ENCODE measurements at places on chromosomes 4 and X. TPM values are rescaled to one million over a fixed set of nuclear protein-coding genes. Genes with fewer than 3 reads are reported as not detected.

Gene USP17L13
- not detected for total RNA-seq

Gene CD38
- 2.4 TPM for total RNA-seq

DNA sequence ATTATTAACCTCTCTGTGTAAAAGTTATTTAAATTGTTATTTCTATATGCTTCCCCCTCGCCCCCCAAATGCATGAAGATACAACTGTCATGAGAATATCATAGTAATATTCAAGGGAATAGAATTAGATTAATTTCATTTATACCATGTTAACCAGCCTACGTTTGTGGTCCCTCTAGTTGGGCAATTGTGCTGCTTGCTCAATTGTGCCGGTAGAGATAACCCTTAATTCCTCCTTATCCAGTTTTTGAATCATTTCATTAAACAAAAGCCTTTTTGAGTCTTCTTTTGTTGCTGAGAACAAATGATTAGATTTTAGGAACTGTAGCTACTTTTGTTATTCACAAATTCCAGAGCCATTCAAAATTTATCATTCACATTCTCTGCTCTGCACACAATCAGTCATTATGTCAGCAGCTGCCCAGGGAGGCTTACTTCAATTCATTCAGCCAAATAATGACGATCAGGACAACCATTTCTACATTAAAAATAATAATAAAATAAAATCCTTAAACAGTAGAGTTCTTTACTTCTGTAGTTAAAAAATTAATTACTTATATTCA, 98.1 kb downstream of the ADGRL3 start:
- H3K27ac ChIP-seq, result no peak overlapping the region
- no peak for DNase-seq
- no peaks in the 10 kb centered on the region for H3K4me1 ChIP-seq
- no peaks in the 10 kb centered on the region for H3K36me3 ChIP-seq

DNA sequence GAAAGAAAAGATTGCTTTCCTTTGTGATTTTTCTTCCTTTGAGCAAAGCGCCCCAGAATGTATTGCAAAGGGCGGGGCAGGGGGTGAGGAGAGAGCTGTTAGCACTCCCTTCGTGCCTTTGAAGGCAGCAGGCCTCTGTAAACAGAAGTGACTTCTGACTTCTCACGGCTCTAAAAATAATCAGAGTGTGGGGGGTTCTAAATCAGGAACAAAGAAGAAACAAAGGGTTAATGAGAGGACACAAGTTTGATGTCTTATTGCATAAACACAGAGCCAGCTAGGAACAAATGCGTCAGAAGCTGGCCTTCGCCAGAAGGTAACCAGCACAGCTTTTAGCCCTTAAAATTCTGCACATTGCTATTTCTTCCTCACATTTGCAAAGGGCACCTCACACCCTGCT, 626.2 kb downstream of the MID1IP1 start:
- no peaks in the 10 kb centered on the region for H3K36me3 ChIP-seq
- H3K27ac ChIP-seq, result no peak overlapping the region
- H3K4me1 ChIP-seq, result no peaks in the 10 kb centered on the region

DNA sequence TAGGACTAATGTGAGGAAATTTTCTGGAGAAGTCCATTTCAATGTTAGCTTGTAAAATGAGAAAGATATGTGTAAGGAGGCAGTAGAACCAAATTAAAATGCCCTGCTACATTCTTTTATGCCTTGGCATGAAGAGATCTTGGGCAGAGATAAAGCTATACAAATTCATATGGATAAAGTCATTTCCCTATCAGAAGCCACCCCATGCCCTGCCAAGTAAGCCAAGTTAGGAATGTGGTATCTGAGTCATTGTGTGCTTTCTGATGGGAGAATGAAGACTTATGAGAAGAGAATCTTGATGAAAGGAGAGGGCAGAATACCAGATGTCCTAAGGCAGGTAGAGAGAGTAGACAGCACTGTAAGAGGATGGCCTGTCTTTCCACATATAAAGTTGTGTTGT, 83.7 kb downstream of the TEX13A start:
- no peaks in the 10 kb centered on the region for H3K4me1 ChIP-seq
- no peaks in the 10 kb centered on the region for H3K27me3 ChIP-seq
- H3K4me3 ChIP-seq, result no peak overlapping the region
- H3K36me3 ChIP-seq, result no peaks in the 10 kb centered on the region
- DNase-seq, result no peak

Gene DGKK
- 0.09 TPM for total RNA-seq

- peaks cover 15% of the 10 kb centered on the region for H3K4me1 ChIP-seq
- H3K36me3 ChIP-seq, result no peaks in the 10 kb centered on the region
- no peak for DNase-seq
- H3K4me3 ChIP-seq, result no peak overlapping the region
- no peak overlapping the region for H3K27ac ChIP-seq
These were observed 6.9 kb upstream of the HAND2 start for GRCh38 chr4:173536808-173537429.

- H3K27me3 ChIP-seq, result no peaks in the 10 kb centered on the region
- no peak overlapping the region for H3K27ac ChIP-seq
- no peak for DNase-seq
- H3K4me1 ChIP-seq, result peaks cover 18% of the 10 kb centered on the region
- H3K36me3 ChIP-seq, result no peaks in the 10 kb centered on the region
- H3K4me3 ChIP-seq, result no peak overlapping the region
These were observed 52.8 kb downstream of the TBC1D14 start for GRCh38 chr4:6962211-6963041.

GRCh38 chr4:26141911-26142638, 178.7 kb upstream of the RBPJ start:
- H3K36me3 ChIP-seq, result no peaks in the 10 kb centered on the region
- H3K4me3 ChIP-seq, result no peak overlapping the region
- H3K27me3 ChIP-seq, result no peaks in the 10 kb centered on the region
- peaks cover 9% of the 10 kb centered on the region for H3K4me1 ChIP-seq
- H3K27ac ChIP-seq, result peak overlapping the region; percentile 59

GRCh38 chrX:40960041-40960440, 125.2 kb upstream of the USP9X start:
- H3K27ac ChIP-seq, result no peak overlapping the region
- H3K27me3 ChIP-seq, result no peaks in the 10 kb centered on the region
- no peak for DNase-seq

GRCh38 chr4:147578051-147578476, 39.1 kb upstream of the TMEM184C start:
- no peaks in the 10 kb centered on the region for H3K4me1 ChIP-seq
- no peak overlapping the region for H3K4me3 ChIP-seq
- no peaks in the 10 kb centered on the region for H3K36me3 ChIP-seq
- no peak overlapping the region for H3K27ac ChIP-seq

DNA sequence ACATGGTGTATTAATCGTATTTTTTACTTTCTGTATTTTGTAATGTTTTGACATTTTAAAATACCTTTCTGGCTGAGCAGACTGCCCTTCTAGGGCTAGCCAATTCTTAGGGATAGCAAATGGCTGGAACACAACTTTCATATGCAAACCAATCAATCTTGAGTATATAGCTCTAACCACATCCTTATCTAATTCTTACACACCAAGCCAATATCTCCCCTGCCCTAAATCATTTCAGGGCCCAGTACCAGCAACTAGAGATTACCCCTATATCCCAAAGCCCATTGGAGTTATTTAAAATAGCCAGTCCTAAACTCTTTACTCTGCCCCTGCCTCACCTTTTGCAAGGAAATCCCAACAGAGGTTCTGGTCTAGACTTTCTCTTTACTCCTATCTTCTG, 58.3 kb downstream of the INTS12 start:
- H3K4me1 ChIP-seq, result no peaks in the 10 kb centered on the region
- no peak overlapping the region for H3K27ac ChIP-seq
- no peak for DNase-seq
- no peaks in the 10 kb centered on the region for H3K27me3 ChIP-seq

- H3K36me3 ChIP-seq, result no peaks in the 10 kb centered on the region
- no peaks in the 10 kb centered on the region for H3K27me3 ChIP-seq
- no peak overlapping the region for H3K27ac ChIP-seq
- no peak for DNase-seq
These were observed 8.4 kb upstream of the SORBS2 start for GRCh38 chr4:185820146-185821028.

Gene RAB39B
- 0.75 TPM for total RNA-seq

GRCh38 chr4:77076889-77077635, 1.3 kb upstream of the CCNI start:
- H3K27ac ChIP-seq, result peak overlapping the region; percentile 99
- no peaks in the 10 kb centered on the region for H3K27me3 ChIP-seq
- H3K4me3 ChIP-seq, result peak overlapping the region; percentile 79
- H3K36me3 ChIP-seq, result no peaks in the 10 kb centered on the region
- H3K4me1 ChIP-seq, result peaks cover 15% of the 10 kb centered on the region

Gene EDA2R
- total RNA-seq, result 5.6 TPM

DNA sequence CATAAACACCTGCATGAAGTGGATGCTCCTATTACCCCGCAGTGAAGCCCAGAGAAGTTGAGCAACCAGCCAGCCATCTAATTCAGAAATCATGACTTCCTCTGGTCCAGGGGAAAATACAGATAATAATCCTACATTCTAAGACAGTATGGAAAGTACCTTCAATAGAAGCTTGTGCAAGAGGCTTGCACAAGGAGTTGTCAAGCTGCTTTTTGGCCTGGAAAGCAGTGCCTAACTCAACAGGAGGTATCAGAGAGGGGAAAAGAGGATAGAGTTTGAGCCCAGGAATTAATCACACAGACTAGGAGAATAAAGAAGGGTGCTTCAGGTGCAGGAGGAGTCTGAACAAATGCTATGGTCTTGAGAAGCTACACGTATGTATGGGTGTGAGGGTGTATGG, 26.7 kb downstream of the TMEM192 start:
- DNase-seq, result no peak
- H3K27ac ChIP-seq, result no peak overlapping the region
- peaks cover 58% of the 10 kb centered on the region for H3K36me3 ChIP-seq
- H3K4me1 ChIP-seq, result no peaks in the 10 kb centered on the region
- H3K4me3 ChIP-seq, result no peak overlapping the region

DNA sequence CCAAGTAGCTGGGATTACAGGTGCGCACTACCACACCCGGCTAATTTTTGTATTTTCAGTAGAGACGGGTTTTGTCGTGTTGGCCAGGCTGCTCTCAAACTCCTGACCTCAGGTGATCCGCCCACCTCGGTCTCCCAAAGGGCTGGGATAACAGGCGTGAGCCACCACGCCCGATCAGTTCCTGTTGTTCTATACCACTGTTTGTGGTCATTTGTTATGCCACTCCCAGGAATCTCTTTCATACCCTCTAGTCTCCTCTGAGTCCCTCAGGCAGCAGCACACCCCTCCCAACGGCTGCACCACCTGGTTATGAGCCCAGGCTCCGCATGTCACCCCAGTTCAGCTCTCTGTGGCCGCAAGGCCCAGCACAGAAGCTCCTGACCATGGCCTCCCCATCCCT, 17.5 kb upstream of the CD99 start:
- H3K36me3 ChIP-seq, result no peaks in the 10 kb centered on the region
- H3K4me1 ChIP-seq, result no peaks in the 10 kb centered on the region
- no peak overlapping the region for H3K4me3 ChIP-seq
- H3K27me3 ChIP-seq, result no peaks in the 10 kb centered on the region

Gene RBM10
- 31.9 TPM for total RNA-seq

DNA sequence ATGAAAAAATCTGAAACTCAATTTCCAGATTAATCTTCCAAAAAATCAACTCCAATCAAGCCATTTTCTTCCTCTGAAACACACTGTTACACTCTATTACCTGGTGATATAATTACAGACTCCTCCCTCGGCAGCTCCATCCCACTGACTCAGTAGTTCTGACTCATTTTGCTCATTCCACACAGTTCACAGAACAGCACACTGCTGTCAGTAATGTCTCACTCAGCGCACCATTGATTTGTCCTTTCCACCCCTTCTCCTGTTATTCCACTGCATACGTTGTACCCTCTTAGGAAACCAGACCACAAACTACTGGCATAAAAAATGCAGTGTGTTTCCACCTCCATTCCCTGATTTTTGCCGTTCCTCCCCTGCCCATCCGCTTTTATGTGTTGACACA, 212.7 kb downstream of the SLIT2 start:
- no peaks in the 10 kb centered on the region for H3K36me3 ChIP-seq
- no peaks in the 10 kb centered on the region for H3K27me3 ChIP-seq
- no peaks in the 10 kb centered on the region for H3K4me1 ChIP-seq
- no peak for DNase-seq

- no peak overlapping the region for H3K27ac ChIP-seq
- H3K4me3 ChIP-seq, result peak overlapping the region; percentile 63
- no peak for DNase-seq
These were observed 291 bp upstream of the NBDY start for GRCh38 chrX:56728752-56729151.

Gene SASH3
- 41.2 TPM for total RNA-seq

GRCh38 chrX:69555481-69556041, 51.4 kb downstream of the NALF2 start:
- no peak overlapping the region for H3K4me3 ChIP-seq
- no peak for DNase-seq
- no peaks in the 10 kb centered on the region for H3K4me1 ChIP-seq
- H3K36me3 ChIP-seq, result no peaks in the 10 kb centered on the region
- H3K27ac ChIP-seq, result no peak overlapping the region
- H3K27me3 ChIP-seq, result no peaks in the 10 kb centered on the region

DNA sequence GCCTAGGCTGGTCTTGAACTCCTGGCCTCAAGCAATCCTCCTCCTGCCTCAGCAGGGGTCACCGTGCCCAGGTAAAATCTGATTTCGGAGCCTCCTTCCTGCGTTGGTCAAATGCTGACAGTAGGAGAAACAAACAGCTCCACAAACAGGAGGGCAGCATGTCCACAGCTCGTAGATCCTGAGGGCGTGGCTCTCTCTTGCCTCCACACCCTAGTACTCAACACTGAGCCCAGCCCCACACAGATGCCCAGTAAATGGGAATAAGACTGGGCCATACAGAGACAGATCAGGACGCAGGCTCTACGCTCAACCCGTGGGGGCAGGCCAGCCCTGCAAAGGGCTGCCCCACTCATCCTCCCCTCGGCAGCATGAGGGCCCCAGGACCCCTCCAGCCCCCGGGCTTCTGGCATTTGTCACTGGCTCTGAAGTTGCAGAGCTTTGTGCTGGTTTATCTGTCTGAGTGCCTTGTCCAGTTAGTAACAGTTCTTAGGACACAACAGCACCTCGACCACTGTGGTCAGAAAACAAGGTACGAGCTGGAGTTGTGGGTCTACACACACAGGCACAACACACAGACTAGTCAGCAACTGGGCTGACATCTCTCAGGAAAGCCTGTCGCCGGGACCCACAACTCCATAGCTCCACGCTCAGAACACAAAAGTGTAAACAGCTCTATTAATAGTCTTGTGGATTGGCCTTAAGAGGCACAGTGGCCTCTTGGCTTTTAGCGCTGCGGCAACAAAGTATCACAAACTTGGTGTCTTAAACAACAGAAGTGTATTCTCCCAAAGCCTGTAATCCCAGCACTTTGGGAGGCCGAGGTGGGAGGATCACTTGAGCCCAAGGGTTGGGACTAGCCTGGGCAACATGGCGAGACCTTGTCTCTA, 5.2 kb downstream of the TNIP2 start:
- H3K36me3 ChIP-seq, result peaks cover 17% of the 10 kb centered on the region
- peaks cover 23% of the 10 kb centered on the region for H3K4me1 ChIP-seq
- no peaks in the 10 kb centered on the region for H3K27me3 ChIP-seq
- DNase-seq, result no peak
- H3K4me3 ChIP-seq, result no peak overlapping the region

Measured in upper lobe of right lung (tissue), 1 donor.